Muscle of back (tissue), 13 donors: ENCODE measurements at places on chromosomes 1 and 21. TPM values are rescaled to one million over a fixed set of nuclear protein-coding genes. Genes with fewer than 3 reads are reported as not detected.

Gene RGS2
- polyA plus RNA-seq, result 103 TPM

GRCh38 chr1:236523704-236524141 lies at the start of gene LGALS8:
Gene LGALS8 (plus strand): TSS chr1:236523982. CDS start chr1:236526071, 2,089 bp downstream.
- DNase-seq, result peak; percentile 91

DNA sequence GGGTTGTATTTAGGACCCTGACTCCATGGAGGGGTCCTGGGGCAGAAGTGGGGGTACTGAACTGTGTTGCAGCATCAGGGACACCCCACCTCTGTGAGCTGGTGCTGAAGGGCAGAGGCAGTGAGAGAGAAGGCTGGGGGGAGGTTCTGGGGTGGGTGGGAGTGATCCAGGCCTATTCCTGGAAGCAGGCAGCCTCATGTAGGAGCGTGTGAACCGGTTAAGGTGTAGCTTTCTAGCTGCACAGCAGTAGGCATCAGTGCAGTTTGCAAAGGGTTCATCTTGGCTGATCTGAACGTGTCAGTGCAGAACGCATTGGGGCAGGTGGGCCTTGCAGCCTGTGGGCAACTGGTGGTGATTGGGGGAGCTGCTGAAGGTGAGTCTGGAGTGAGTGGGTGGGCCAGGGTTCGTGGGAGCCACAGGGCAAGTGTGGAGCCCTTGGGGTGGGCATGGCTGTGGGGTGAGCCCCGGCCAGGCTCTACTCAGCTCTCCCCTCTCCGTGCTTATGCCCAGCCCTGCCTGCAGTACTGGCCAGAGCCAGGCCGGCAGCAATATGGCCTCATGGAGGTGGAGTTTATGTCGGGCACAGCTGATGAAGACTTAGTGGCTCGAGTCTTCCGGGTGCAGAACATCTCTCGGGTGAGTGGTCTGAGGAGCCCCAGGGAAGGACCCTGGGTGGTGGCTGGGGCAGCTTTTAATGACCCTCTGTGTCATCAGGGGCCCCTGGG lies 86.7 kb downstream of the PTPRU start:
- no peak for DNase-seq

Gene KIAA0040
- polyA plus RNA-seq, result 12.4 TPM

GRCh38 chr1:153790966-153791647 lies 15.9 kb downstream of the SLC27A3 start:
- DNase-seq, result no peak

Gene WNT2B
- polyA plus RNA-seq, result 6.1 TPM

DNA sequence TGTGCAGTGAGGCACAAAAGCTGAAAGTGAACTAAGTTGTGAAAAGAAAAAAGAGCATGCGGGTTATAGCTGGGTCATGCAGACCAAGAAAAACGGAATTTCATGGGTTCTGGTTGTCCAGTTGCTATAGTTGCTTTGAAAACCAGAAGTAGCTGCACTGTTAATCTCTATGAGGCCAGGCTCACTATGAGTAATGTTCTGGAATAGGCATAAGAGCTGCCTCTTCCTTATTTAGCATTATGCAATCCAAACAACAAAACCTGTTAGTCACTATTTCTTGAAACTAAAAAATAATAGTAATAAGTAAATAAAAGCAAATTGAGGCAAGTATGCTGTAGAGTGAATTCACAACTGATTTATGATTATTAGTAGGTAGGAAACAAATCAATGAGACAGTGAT lies 1383.7 kb downstream of the MRPL39 start:
- no peak for DNase-seq
